ENCODE measurements at places on chromosomes 16 and 17.

DNA sequence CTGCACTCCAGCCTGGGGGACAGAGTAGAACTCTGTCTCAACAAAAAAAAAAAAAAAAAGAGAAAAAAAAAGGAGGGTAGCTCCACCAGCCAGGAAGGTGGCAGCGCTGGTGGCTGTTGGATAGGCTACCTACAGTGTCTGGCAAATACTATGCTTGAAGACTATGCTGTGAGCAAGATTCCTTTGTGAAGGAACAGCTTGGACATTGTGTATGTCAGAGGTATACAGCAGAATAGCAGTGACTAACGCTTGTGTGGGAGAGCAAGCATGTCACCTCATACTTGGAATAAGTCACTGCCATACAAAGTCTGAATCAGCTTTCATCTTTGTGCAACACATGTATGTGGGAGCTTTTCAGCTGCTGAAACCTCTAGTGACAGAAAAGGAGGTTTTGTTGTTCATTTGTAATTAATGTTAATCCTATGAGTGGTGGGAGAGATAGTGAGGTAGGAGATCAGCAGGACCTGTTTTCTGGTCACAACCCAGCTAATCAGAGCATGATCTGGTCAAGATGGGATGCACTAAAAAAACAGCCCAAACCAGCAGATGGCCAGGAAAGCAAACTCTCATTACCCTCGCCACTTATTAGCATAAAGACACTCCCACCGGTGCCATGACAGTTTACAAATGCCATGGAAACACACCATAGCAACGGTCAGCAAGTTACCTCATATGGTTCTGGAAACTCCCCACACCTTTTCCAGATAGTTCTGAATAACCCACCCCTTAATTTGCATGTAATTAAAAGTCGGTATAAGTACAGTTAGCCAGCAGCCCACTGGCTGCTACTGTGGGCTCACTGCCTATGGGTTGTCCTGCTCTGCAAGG, 6.8 kb upstream of the ITGAD start:
- DNase-seq = peak; percentile 32

GRCh38 chr17:65054602-65055001, 1.9 kb downstream of the GNA13 start:
- no peak for DNase-seq

DNA sequence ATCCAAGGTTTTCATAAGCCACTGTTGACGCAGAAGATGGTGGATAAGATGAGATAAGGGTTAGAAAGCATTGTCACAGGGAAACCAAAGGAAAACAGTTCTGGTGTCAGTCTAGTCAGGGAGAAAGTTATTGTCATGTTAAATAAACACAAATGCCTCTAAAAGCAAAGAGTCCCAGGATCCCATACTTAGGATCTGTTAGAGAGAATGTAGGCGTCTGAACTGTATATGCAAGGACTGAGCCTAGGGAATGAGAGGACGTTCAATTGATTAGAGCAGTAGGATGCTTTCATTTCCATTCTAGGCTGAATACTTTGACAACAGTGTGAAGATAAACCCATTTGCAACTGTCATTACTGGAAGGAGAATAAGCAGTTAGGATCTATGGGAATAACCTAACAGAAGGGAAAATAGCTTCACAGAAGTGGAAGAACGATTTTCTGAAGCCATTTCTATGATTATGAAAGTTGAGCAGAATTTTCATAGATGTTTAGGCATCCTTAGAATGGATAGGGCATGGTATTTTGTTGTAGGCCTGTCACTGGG, 1149.1 kb upstream of the CDH8 start:
- no peak for DNase-seq

GRCh38 chr17:83080858-83081683, 1.7 kb downstream of the METRNL start:
- DNase-seq = no peak

- peak; percentile 23 for DNase-seq
Observed at GRCh38 chr17:28675980-28676379, 14.0 kb downstream of the SUPT6H start.

GRCh38 chr17:2238432-2239169, 65.0 kb downstream of the SMG6 start:
- DNase-seq = no peak

GRCh38 chr17:2710803-2711607, 559 bp downstream of the CLUH start:
- DNase-seq = peak; percentile 72

DNA sequence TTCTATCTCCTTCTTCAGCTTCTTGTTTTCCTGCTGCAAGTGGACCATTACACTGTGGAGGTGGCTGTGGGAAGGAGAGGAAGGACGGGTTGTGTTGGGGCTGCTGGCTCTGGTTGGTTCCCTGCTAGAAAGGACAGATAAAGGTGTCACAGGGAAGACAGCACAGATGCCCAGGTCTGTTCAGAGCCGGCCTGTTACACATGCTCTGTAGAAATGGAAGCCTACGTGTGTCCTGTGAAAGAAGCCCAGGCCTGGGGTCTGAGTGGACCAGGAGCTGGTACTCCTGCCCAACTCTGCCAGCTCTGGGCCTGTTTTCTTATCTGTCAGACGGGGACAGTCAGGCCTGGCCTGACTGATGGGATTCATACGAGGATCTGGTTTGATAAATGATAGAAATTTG, 26.4 kb downstream of the DHX38 start:
- DNase-seq = no peak

DNA sequence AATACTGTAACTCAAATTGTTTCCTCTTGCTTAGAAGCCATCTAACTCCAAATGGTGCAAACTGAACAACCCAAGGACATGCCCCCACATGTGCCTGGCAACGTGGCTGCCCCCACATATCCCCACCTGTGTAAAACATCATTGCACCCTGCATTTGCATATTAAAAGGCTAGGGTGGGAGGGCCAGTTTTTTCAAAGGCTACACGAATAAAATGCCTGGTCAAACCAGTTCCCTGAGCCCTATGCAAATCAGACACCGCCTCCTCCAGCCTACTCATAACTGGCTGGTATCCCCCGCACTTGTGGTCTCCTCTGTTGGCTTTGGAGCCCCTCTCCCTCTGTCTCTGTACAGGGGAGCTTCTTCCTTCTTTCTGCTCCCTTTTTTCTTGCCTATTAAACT, 26.7 kb downstream of the C16orf54 start:
- no peak for DNase-seq

DNA sequence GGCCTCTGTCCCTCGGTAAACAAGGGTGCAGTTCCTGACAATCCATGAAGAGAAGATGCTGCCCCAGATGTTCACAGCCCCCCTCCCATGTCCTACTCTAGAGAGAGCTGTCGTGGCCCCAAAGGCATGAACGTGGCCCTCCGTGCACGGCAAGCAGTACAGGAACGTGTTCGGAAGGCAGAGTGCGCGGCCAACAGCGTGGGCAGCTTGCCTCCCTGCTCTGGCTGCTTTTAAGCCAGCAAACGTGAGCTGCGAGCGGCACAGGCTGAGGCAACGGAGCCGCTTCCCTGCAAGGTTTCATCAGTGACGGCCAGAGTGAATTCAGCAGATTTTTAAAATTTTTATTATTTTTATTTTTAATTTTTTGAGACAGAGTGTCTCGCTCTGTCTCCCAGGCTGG, 37.2 kb downstream of the PEMT start:
- DNase-seq = no peak

- peak; percentile 85 for DNase-seq
Observed at GRCh38 chr16:3646348-3646920, 8.1 kb upstream of the DNASE1 start.

GRCh38 chr17:33520426-33521330, 227.6 kb upstream of the ASIC2 start:
- DNase-seq = peak; percentile 85
